Activated naive CD8-positive, alpha-beta T cell treated with anti-CD3 and anti-CD28 coated beads for 36 hours (primary cell): ENCODE measurements at places on chromosomes 6 and 20. TPM values are rescaled to one million over a fixed set of nuclear protein-coding genes. Genes with fewer than 3 reads are reported as not detected.

DNA sequence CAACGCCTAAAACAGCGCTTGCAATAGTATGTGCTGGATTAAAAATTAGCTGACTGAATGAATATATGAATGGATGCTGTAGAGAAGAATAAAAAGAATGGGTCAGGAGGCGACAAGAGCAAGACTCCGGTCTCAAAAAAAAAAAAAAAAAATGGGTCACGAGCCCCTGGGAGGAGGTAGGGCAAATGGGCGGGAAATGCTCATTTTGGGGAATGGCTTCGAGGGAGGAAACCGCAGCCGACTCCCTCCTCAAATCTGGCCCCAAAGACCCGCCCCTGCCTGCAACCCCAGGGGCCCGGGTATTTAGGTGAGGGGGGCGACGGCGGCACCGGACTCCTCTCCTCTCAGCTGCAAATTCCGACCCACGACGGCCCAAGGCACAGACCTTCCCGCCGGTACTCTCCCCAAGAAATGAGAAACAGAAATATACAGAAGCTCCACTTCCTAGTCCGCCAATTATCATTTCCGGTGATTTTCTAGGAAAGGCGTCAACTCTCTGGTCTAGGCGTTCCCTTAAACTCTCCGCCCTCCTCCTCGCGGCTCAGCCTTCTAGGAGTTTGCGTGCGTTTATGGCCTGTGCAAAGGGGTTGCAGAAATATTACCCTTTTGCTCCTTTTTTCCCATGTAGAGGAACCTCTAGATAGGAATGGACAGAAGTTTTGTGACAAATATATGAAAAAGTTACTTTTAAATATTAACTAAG is at the start of gene ZNF311:
ZNF311 (minus strand) TSS at position 133 of the 703 bp plus-strand sequence. CDS start 1,361 bp downstream, outside the sequence.
- H3K27me3 ChIP-seq = peaks cover 2% of the 10 kb centered on the region
- peak within 1 kb of the TSS; percentile 81 for H3K27ac ChIP-seq
- peak within 1 kb of the TSS; percentile 83 for H3K4me3 ChIP-seq

DNA sequence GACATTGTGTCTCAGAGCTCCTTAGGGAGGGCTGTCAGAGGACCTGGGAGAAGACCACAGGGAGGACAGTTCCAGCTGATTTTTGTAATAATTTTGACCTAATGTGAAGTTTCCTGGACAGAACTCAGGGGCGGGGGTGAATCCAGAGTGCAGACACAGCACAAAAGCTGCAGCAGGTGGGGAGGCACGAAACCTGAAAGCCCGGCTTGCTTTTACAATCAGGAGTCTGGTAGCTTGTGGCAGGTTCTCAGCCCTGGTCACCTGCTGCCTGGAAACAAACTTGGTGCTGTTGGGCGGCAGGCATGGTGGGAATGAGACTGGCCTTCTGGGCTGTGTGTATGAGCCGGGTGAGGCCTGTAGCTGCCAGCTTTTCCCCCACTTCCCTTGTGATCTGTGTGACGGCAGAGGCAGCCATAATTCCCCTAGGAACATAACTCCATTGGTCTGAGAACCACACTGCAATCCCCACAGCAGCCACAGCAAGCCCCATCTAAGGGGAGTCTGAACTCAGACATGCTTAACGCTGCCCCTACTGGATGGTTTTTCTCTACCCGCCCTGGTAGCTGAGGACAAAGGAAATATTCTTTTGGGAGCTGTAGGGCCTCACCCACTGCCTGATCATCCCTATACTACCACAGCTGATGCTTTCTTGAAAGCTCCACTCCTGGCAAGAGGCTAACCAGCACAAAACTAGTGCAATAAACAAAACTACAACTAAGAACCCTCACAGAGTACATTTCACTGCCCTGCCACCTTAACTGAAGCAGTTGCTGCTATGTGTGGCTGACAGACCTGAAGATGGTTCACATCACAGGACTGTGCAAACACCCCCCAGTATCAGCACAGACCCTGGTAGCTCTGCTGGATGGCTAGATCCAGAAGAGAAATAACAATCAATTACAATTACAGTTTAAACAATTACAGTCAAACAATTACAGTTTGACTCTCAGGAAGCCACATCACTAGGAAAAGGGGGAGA is 1055.1 kb upstream of the GJE1 start:
- no peaks in the 10 kb centered on the region for H3K36me3 ChIP-seq
- peak; percentile 14 for DNase-seq
- H3K27ac ChIP-seq = no peak overlapping the region
- H3K27me3 ChIP-seq = peaks cover 6% of the 10 kb centered on the region
- H3K4me3 ChIP-seq = no peak overlapping the region

DNA sequence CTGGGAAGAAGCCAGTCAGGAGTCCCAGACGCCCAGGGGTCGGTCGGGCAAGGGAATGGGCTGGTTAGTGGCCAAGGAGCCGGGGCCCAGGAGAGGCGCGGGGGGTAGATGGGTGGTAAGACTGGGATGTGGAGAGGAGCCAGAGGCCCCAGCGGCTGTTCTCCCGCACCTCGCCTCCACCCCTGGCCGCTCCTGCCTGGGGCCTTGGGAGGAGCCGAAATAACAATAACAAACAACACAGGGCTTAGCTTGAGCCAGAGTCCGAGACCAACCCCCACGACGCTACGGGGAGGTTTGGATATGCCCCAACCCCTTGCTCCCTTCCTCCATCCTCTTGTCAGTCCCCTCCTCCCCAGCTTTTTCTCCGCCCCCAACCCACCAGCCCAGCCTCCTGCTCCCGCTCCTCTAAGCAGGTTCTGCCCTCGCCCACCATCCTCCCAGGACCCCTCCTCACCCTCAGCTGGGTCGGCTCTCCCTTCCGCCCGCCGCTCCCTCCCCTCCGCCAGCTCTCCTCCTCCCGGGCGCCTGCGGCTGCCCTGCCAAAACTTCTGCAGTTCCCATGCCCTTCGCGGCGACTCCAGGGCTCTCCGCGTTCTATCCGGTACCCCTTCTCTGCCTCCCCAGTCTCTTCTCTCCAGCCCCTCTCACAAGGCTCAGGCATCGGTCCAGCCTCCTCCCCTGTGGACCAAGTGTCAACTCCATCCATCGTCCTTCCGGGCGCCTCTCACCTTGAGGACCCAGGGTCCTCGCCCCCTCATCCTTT is 1.1 kb downstream of the RNF39 start:
- peak overlapping the region; percentile 65 for H3K4me3 ChIP-seq
- H3K27me3 ChIP-seq = peaks cover 75% of the 10 kb centered on the region
- no peak overlapping the region for H3K27ac ChIP-seq
- peaks cover 25% of the 10 kb centered on the region for H3K36me3 ChIP-seq
- DNase-seq = no peak

- DNase-seq = no peak
- peaks cover 43% of the 10 kb centered on the region for H3K36me3 ChIP-seq
Measured at GRCh38 chr6:138416206-138416605, 12.2 kb downstream of the HEBP2 start.

DNA sequence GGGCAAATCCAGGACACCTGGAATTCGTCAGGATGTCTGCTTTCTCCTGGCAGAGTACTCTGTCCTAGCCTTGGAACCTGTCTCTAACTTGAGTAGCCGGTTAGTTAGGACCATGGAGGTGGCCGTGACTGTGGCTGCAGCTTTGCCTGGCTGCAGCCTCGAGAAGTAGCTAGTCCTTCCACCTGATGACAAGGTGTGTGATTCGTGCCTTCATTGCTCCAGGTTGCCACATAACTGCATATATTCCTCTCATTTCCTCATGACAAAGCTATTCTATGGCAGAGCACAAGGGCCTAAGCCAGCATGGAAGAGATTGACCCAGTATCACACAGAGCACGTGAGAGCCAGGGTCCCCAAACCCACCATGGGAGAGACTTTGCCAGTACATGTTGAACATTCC is 39.8 kb upstream of the KIF25 start:
- H3K4me3 ChIP-seq = no peak overlapping the region
- DNase-seq = no peak

GRCh38 chr6:129717277-129717676 is 7.3 kb upstream of the ARHGAP18 start:
- no peak for DNase-seq
- H3K27ac ChIP-seq = no peak overlapping the region
- no peak overlapping the region for H3K4me3 ChIP-seq
- H3K36me3 ChIP-seq = no peaks in the 10 kb centered on the region
- peaks cover 8% of the 10 kb centered on the region for H3K4me1 ChIP-seq
- no peaks in the 10 kb centered on the region for H3K27me3 ChIP-seq

GRCh38 chr6:142416179-142416578 is 114.4 kb downstream of the ADGRG6 start:
- peak; percentile 9 for DNase-seq
- no peak overlapping the region for H3K27ac ChIP-seq
- H3K27me3 ChIP-seq = no peaks in the 10 kb centered on the region
- no peaks in the 10 kb centered on the region for H3K36me3 ChIP-seq

GRCh38 chr20:3818155-3819151 is 1.9 kb upstream of the AP5S1 start:
- no peak for DNase-seq
- no peaks in the 10 kb centered on the region for H3K27me3 ChIP-seq
- H3K36me3 ChIP-seq = no peaks in the 10 kb centered on the region
- H3K4me3 ChIP-seq = no peak overlapping the region
- H3K27ac ChIP-seq = peak overlapping the region; percentile 14
- H3K4me1 ChIP-seq = peaks cover 51% of the 10 kb centered on the region

DNA sequence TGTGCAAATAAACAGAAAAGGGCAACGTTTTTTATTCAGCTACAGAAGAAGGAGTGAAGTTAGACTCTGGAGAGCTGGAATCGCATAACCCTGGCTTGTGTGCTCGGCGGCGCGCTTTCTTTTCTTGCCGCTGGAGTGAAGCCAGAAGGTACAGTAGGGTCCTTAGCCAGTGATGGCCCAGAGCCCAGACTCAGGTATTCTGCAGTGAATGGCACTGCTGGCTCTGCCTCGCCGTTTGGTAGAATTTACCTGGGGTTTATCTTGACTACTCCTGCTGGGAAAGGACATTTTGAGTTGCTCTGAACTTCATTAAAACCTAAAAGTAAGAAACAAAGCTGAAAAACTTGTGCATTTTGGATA is 56.9 kb upstream of the TIAM2 start:
- no peak overlapping the region for H3K27ac ChIP-seq
- no peaks in the 10 kb centered on the region for H3K27me3 ChIP-seq
- no peak for DNase-seq
- no peaks in the 10 kb centered on the region for H3K4me1 ChIP-seq

Gene PLCB1
- 2.2 TPM for total RNA-seq

Gene FOXA2
- not detected for total RNA-seq

Gene PDE7B
- 0.54 TPM for total RNA-seq
